ENCODE measurements at places on chromosomes 6 and 20.

DNA sequence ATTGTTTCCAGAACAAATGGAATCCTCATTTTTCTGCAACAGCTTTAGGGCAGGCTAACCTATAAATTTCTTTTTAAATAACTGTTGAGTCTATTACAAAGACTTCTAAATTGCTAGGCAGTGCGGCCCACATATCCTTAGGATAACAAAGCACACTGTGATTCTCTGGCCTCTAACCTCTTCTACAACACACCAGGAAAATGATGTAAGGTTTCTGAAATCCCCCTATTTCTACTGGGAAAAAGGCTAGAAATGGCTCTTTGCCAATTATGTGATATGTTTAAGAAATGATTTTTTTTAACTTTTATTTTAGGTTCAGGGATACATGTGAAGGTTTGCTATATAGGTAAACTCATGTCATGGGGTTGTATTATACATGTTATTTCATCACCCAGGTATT, 17.3 kb upstream of the NT5E start:
- no peak for DNase-seq

GRCh38 chr6:40340957-40341356, 246.2 kb downstream of the LRFN2 start:
- no peak for DNase-seq

DNA sequence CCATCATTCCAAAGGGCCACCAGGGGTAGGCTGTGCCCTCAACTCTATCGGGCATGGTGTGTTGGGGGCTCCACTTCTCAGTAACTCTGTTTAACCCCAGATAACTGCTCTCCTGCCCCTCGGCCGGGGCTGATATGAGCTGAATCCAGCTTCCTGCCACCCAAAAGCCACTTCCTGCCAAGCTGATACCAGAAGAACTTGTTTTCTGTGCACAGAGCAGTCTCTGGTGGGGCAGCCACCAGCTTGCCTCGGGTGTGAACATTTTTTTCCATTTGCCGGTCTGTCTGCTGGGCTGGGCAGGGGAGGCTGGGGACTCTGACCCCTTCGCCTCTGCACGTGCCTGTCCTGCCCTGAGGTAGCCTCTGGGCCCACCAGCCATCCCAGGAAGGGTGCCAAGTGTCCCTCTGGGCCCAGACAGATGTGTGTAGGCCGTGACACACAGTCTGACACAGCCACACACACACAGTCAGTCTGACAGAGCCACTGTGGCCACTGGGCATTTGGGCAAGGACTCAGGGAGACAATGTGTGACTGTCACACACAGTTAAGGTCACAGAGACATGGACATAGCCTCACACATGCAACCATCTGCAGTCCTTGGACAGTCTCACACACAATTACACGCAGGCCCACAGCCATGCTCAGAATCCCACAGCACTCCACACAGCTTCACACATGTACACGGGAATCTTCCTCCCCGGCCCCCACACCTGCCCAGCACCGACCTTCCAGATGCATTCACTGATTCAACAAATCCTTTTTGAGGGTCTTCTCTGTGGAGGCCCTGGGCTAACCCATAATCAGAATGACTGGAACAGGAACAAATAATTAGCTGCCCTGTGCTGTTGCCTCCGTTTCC, 45.1 kb downstream of the NOL4L start:
- peak; percentile 96 for DNase-seq

DNA sequence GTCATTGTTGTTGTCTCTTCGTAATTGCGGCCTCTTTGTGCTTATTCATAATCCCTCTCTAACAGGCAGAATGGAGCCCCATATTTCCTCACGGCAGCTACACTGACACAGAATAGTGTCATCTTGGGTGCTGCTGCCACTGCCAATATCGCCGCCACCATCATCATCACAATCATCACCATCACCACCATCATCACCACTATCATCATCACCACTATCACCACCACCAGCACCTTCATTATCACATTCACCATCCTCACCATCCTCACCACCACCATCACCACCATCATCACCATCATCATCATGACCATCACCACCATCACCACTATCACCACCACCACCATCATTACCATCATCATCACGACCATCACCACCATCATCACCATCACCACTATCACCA, 10.8 kb downstream of the NPBWR2 start:
- DNase-seq = no peak

GRCh38 chr20:41889126-41889843, 271.1 kb upstream of the CHD6 start:
- DNase-seq = peak; percentile 6

DNA sequence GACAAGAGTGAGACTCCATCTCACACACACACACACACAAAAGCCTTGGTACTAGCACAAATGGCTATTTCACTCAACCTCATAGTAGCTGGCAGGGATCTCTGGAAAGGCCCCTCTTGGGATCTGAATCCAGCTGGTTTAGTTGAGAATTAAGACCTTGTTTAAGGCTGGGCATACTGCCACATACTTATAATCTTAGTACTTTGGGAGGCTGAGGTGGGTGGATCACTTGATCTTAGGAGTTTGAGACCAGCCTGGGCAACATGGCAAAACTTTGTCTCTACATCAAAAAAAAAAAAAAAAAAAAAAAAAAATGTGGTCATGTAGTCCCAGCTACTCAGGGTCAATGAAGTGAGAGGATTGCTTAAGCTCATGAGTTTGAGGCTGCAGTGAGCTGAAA, 628.3 kb downstream of the MMUT start:
- DNase-seq = no peak

DNA sequence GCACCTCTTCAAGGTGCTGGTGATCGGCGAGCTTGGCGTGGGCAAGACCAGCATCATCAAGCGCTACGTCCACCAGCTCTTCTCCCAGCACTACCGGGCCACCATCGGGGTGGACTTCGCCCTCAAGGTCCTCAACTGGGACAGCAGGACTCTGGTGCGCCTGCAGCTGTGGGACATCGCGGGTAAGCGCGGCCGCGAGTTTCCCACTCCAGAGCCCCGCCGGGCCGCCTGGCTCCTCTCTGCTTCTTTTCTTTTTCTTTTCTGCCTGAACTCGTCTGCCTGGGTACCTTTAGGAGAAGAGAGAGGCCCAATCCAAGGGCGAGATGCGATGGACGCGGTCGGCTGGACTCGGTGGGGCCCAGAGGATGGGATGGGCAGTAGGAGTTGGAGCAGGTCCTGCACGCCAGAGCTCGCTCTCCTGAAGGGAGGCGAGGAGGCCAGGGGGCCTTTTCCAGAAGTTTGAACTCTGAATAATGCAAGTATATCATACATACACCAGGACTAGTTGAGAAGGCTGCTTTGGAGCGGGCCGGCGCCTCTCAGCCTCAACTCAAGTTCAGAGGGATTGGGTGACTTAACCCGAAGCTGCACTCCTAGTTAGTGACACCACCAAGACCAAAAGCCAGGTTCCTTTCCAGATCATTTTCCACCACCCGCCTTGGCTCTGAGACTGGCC, 445 bp downstream of the RAB32 start:
- DNase-seq = peak; percentile 12
